ENCODE measurements at places on chromosomes 11 and 22.

DNA sequence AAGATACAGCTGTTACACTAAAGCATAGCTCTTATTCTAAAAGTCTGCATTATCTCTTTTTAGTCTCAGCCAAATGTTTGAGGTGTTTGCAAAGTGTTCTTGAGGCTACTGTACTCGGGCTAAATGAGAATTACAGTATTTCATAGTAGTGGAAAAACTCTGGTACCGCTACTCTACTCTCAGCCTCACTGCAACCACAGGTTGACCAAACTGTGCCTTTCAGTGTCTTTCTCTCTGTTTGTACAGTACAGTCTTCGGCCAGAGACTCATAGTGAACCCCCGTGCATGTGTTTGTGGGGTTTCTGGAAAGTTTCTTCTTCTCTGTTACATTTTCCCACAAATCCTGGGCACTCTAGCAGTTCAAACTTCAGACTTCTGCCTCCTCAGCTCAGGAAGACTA is 7.4 kb upstream of the LUZP2 start:
- no peak for ATAC-seq

GRCh38 chr11:70029861-70030380 is 48.2 kb upstream of the ANO1 start:
- no peak for ATAC-seq

GRCh38 chr11:121435551-121436511 is 16.3 kb upstream of the SORL1 start:
- ATAC-seq, result no peak

DNA sequence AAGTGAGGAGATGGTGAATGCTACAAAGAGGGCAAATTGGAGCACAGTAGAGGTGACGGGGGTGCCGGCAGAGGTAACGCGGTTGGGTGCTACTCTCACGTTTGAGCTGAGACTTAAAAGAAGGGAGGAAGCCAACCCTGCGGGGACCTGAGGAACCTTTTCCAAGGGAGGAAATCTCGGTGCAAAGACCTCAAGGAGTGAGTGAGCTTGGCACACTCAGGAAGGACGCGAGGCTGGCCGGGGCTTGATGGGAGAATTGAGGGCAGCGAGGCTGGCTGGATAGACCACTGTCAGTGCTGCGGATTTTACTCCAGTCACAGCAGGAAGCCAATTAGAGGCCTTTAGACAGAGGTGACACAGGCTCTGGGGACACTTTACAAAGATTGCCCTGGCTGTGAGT is 25.0 kb downstream of the TSKU start:
- ATAC-seq, result no peak

GRCh38 chr11:79358258-79358657 is 82.6 kb downstream of the TENM4 start:
- ATAC-seq, result no peak

GRCh38 chr11:134543241-134543640 is 131.2 kb upstream of the B3GAT1 start:
- ATAC-seq, result no peak

GRCh38 chr11:73387594-73388264 is 11.5 kb downstream of the RELT start:
- ATAC-seq, result no peak

All from motor neuron (in vitro differentiated cells).